ENCODE measurements at places on chromosomes 12 and 14.

DNA sequence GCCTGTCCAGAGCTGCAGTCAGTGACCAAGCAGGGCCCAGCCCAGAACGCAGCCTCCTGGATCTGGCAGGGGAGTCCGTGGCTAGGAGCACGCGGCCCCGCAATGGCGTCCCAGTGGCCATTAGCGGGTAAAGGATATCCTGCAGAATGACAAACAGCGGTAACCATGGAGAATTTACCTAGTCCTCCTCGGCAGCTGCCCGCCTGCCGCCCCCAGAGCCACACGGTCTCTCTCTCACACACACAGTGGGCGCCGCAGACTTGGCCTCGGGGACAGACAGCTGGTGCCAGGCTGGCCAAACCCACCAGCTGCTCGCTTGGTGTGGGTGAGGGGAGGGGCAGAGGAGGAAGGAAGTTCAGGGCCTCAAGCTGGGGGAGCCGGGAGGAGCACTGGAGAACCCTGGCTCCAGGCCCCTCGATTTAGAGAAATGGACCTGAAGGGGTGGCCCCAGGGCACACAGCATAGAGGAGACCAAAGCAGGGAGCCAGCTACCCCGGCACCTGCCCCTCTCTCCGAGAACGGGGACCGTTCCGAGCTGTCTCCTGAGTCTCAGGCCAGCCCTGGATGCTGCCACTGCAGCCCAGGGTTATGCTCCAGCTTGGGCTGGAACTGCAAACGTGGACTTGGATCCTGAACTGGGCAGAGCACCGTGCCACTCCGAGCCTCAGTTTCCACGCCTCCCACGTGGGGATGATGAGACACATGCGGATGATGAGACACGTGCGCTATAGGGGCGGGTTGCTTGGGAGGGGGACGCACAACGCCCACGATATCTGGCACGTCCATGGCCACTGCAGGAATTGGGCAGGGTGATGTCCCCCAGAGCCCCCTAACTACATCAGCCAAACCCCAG lies 3.4 kb downstream of the CDK2AP1 start:
- no peak for DNase-seq

DNA sequence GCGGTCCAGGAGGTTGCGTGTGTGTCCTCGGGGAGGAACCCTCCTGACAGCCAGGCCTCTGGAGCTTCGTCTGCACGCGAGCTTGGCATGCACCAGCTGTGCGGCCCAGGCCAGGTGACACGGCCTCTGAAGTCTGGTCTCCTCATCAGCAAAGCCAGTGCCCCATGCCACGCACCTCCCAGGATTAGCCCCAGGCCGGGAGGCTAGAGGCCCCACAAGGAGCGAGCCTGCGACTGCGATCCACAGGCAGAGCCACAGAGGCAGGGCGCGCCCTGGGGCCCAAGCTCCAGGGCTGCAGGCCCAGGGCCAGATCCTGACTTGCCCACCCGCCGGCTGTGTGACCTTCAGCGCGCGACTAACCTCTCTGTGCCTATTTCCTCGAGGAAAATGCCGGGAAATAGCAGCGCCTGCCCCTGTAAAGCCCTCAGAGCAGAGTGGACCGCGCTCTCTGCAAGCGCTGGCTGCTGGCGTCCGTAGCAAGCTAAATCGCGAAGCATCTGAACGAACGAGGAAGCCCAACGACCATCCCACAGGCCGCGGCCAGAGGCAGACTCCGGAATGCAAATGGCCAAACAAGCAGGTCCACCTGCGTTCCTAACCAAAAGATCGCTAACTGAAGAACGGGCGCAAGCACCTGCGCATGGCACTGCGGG lies 492 bp upstream of the BTBD6 start:
- DNase-seq, result no peak

DNA sequence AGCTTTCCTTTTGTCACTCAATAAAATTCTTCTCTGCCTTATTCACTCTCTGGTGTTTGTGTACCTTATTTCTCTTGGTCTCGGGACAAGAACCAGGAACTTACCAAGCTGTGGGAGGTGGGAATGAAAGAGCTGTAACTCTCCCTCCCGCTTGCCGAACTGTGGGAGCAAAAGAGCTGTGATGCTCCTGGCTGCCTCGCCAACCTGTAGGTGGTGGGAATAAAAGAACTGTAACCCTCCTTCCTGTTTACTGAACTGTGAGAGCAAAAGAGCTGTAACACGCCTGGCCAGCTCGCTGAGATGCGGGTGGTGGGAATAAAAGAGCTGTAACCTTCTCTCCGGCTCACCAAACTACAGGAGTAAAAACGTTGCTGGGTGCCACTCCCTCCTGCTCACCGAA lies 314.1 kb upstream of the LRIG3 start:
- DNase-seq, result no peak

- DNase-seq, result no peak
Observed at GRCh38 chr12:42510823-42511222, 78.7 kb downstream of the PRICKLE1 start.

- no peak for DNase-seq
Observed at GRCh38 chr14:105913861-105914260, 387.5 kb downstream of the TMEM121 start.

- DNase-seq, result no peak
Observed at GRCh38 chr14:94342334-94342934, 19.3 kb upstream of the SERPINA6 start.

DNA sequence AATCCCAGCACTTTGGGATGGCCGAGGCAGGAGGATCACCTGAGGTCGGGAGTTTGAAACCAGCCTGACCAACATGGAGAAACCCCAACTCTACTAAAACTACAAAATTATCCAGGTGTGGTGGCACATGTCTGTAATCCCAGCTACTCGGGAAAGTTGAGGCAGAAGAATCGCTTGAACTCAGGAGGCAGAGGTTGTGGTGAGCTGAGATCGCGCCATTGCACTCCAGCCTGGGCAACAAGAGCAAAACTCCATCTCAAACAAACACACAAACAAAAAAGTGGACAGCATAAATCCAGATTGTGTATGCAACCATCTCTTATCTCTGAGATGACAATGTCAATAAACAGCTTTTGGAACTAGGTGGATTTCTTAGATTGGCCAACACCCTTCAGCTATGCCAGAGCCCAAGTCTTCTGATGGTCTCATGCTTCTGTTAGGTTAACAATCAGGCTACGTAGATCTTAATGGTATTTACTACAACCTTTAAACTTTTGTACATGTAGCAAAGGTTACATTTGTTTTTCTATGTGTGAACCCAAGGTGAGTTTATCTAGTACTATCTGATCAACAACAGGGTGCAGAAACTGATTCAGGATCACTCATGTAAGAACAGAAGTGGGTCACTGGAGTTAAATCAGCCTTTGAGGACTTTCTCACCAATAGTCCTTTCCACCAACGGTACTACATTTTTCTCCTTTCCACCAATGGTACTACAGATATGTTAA lies 73.7 kb downstream of the DUSP16 start:
- no peak for DNase-seq

DNA sequence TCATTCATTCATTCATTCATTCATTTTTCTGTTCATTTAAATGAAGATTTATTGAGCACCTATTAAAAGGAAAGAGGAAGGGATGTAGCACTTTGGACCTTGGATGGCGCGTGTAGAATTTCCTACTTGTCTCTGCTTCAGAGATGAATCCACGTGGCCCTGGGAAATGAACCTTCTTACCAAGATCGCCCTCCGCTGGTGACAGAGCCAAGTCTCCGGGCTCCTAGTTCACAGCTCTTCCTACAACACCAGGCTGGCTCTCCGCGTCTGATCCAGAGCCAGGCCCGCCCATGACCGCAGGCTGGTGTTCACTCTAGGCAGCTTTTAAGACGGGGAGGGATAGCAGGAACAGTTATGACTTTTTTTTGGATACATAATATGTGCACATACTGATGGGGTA lies 70.9 kb upstream of the PIWIL1 start:
- DNase-seq, result no peak

- no peak for DNase-seq
Observed at GRCh38 chr12:102643879-102644575, 163.7 kb upstream of the IGF1 start.

DNA sequence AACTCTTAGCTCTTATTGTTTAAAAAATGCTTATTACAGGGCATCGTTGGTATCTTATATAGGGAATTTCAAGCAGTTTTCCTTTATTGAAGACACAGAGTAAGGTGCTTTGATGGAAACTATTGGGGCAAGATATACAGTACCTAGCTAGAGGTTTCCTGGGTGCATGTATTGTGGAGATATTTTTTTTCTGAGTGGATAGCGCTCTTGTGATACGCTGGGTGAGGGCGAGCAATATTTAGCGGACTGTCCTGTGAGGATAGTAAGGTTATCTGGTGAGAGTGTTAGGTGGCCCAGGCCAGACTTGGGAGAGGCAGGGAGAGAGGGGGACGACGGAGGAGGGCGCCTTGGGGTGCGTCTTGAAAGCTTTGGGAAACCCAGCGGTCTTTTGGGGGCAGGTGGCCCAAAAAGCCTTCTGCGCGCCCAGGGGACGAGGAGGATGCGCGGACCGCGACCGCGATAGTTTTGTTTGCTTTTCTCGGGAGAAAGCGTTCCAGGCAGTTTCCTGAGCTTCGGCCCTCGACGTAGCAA lies 596 bp upstream of the BICD1 start:
- DNase-seq, result no peak

DNA sequence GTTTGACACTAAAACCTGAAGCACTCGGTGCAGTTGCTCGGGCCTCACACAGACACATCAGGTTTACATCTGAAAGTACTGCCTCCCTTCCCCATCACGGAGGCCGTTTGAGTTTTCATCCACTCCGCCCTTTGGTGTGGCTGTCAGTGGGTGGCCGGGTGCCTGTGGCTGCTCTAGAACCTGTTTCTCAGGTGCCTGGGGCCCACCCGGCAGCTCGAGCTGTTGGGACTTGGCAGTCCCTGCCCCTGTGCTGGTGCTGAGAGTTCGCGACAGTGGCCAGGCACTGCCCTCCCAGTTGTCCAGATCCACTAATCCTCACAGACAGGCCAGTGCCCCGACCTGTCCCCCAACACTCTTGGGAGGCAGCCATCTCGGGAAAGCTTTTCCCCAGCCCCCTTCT lies 22.4 kb downstream of the XRCC3 start:
- DNase-seq, result no peak

DNA sequence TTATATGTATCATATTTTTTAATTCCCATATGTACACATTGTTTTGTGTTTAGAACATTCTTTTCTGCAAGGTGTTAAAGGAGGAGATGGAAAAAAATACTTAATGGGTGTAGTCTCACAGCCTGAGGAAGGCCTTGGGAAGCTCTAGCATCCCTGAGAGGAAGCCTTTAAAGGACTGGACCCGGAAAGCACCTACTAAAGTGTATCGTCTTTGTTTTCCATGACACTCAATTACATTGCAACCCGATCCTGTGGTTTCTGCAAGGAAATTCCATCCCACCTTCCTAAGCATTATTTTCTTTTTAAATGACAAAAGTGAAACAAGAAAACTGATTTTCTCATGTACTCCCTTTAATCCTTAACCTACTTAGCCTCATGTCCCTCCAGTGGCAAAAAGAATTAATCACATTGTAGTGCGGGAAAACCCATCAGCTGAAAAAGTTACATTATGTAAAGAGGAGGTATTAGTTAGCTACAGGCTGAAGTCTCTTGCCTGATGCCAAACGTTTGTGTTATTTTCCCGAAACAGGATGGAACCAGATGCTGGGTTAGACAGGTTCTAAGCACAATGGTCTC lies 147.8 kb upstream of the CPSF6 start:
- DNase-seq, result no peak

DNA sequence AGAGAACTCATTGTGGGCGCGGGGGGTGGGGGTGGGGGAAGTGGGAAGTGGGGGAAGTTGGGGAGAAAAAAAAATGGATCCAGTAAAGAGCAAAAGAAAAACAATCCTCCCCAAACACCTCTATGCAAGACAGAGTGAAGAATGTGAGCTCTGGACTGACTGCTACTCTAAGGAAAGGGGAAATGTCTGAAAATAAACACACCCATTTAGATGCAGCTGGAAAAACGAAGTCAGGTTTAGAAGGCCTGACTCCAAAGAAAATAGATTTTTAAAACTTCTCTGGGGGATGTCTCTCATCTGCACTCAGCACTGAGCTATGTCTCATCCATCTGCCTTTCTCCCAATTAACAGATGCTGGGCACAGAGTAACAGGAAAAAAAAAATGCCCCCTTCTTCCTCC lies 904.4 kb downstream of the GALC start:
- no peak for DNase-seq

DNA sequence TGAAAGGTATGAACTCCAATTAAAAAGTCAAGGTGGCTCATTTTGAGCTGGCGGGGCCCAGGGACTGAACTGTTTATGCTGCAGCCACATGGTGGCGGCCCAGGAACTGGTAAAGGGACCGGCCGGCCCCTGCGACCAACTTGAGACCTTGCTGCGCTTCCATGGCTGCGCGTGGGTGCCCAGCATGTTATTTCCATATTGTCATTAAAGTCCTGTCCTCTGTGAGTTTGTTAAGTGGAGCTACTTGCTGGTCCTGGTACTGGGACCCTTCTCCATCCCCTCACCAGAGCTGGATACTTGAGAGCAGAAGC lies 62.3 kb downstream of the BEGAIN start:
- DNase-seq, result no peak

DNA sequence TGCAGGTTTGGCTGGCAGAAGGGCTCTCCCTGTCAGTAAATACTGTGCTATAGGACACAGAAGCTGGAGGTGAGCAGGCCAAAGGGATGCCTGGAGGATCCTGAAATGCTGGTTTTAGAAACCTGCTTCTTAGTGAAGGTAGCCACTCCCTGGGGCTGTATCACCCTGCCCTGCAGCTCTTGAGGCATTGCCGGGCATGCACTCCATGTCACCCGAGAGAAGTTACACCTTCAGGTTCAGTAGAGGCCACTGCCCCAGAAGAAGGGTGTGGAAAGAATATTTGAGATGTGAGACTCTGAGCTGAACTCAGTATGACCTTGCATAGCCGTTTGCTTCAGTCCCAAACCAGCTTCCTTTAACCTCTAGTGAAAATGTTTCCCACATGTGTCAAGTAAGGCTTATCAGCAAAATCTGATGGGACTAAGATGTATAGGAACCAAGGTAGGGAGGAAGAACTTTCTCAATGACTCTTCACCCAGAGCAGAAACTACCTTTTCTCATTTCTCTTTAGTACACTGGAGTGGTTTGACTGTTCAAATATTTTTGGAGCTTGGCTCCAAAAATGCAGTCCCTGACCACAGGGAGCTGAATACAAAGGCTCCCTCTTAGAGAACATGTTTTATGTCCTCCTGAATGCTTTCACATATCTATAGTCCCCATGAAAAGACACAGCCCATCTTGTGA lies 164.5 kb upstream of the DYRK2 start:
- DNase-seq, result no peak

GRCh38 chr14:103136388-103137271 lies 13.4 kb downstream of the TNFAIP2 start:
- DNase-seq, result no peak

DNA sequence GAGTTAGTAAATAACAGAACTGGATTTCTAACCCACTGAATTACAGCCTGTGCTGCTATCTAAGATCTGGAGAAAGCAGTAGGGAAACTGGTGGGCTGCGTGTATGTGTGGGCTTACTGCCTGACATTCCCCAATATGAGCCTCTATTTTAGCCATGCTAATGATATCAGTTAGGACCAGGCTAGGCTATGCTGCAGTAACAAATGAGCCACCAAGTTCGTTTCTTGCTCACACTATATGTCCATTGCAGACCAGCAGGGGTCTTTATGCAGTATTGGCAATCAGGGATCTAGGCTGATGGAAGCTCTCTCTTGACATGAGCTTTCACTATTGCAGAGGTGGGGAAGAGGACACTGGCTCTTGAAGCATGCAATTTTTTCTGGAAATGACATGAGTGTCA lies 40.4 kb downstream of the FOS start:
- DNase-seq, result no peak
